CD8-positive, alpha-beta memory T cell (primary cell): ENCODE measurements at places on chromosomes 4 and X. TPM values are rescaled to one million over a fixed set of nuclear protein-coding genes. Genes with fewer than 3 reads are reported as not detected.

The SLC4A4 gene
- 1.2 TPM for total RNA-seq

- no peak for DNase-seq
These were observed 146.4 kb upstream of the DCAF8L1 start for GRCh38 chrX:28127662-28128061.

DNA sequence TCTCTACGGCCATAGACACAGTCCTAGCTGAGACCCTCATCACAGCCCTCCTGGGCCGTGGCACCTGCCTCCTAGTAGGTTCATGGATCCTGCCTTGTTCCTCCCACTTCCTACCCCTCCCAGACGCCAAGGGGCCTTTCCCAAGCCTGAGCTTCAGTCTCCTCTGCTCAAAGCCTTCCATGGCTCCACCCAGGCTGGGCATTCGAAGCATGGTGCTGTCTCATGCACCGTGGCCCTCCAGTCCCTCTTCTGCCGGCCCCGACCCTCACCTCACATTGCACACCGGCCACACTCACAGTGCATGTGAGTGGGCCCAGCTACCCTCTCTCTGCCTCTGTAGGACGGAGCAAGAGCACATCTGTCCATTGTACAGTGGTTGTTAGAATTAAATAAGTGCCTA is 21.7 kb upstream of the KIAA0232 start:
- DNase-seq: no peak

- no peak for DNase-seq
These were observed 51.5 kb downstream of the SLC9A7 start for GRCh38 chrX:46707274-46707965.

DNA sequence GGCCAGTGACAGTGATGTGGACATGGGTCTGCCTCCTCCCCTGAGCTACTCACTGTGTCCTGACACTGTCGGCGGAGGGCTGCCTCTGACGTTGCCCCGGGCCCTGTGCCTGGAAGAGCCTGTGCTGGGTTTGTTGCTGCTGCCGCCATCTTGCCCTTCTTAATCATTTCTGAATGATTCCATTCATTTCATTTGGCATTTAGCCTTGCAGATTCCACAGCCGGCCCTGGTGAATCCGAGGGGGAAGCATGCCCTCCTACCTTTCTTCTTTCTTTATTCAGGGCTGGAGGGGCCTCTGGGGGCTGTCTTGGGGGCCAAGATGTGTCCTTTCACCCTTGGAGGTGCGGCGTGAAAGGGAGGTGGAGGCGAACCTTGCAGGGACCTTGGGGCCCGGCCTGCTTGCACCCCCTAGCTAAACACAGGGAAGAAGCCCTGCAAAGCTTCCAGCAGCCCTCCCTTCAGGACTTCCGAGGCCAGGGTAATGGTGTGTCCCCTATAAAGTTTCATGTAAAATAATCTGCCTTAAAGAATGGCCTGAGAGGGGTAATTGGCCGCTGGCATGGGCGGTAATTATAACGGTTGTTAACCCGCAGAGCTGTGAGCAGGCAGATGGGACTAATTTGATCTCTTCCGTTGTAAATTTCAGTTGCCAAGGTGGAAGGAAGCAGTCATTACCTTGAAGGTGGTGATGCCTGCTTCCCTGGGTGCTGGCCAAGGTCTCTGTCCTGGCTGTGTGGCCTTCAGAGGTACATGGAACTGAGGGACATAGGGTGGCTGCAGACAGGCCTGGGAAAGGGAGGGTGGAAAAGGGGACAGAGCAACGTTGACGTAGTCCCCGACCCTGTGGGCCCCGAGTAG is 92.3 kb downstream of the PSAPL1 start:
- DNase-seq: no peak

The PCSK1N gene
- 2.3 TPM for total RNA-seq

GRCh38 chr4:2482693-2483092 is 13.8 kb downstream of the RNF4 start:
- no peak for DNase-seq

The SMARCA1 gene
- 0.11 TPM for total RNA-seq

GRCh38 chrX:20378233-20378920 is 111.7 kb upstream of the RPS6KA3 start:
- DNase-seq: no peak

DNA sequence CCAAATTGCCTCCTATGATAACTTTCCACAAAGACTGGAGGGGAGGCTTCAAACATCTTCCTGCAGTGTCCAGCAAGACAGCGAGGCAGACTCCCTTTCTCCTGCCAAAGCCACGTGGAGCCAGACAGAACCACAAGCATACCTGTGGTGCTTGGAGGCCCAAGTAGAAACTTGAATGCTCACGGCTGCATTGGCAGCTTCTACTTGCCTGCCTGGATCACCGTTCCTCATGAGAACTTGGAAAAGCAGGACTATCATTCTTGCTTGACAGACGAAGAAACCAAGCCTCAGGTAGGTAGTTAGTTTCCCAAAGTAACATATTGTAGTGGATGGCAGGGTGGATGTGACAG is 216.3 kb upstream of the SFRP2 start:
- no peak for DNase-seq

The KLHL13 gene
- 0.20 TPM for total RNA-seq

DNA sequence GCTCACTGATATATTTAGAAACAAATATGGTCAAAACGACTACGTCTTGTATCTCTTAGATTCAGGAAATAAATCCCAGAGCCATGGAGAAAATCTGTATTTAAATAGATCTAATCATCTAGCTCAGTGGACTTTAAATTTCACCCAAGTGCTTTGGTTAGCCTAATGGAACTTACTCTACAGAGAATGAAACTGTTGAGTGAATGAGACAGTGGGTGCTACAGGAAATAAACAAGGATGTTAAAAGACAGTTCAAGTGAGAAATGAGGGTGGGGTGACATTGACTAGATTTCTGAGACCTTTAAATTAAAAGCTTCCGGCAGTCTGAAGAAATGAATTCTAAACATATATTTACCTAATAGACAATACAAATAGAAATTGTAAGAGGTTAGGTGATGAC is 2197.0 kb downstream of the ARAP2 start:
- DNase-seq: no peak

GRCh38 chrX:79081895-79082512 is 62.5 kb upstream of the GPR174 start:
- no peak for DNase-seq

GRCh38 chr4:161359491-161359890 is 804.3 kb downstream of the FSTL5 start:
- no peak for DNase-seq

DNA sequence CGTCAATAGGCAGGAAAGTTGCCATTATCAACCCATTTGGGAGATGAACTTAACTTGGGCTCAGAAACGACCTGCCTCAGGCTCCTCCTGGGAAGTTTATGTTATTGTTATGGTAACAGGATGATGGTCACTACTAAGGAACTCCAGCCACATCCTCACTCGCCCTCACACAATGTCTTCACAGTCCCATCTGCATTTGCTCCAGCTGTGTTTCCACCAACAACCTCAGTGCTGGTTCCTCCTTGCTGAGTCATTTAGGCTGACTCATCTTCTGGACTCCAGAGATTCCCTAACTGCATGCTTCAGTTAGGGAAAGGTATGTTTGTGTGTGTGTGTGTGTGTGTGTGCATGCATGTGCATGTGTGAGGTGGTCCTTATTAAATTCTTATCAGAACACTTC is 293.4 kb upstream of the BOD1L1 start:
- no peak for DNase-seq

The FAM184B gene
- not detected for total RNA-seq

GRCh38 chrX:41066391-41066790 is 18.9 kb upstream of the USP9X start:
- no peak for DNase-seq

GRCh38 chrX:46407753-46408130 is 137.5 kb downstream of the ZNF674 start:
- DNase-seq: no peak

DNA sequence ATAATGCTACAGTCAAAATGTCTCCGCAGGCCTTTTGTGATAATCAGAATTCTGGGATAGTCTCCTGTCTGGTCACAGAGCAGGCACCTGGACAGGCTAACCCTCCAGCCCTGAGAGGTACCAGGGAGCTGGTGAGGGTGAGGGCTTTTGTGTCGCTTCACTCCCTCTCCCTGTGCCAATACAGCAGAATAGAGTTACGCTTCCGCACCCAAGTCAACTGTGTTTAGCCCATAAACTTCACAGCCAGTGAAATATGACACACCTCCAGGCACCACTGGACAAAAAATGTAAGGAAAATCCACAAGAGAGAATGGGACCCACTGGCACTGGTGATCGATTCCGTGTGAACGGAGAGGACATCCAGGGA is 1.3 kb downstream of the GAK start:
- no peak for DNase-seq

GRCh38 chrX:9693307-9694001 is 72.2 kb downstream of the GPR143 start:
- DNase-seq: no peak

GRCh38 chr4:150139297-150139865 is 61.1 kb downstream of the DCLK2 start:
- DNase-seq: no peak

DNA sequence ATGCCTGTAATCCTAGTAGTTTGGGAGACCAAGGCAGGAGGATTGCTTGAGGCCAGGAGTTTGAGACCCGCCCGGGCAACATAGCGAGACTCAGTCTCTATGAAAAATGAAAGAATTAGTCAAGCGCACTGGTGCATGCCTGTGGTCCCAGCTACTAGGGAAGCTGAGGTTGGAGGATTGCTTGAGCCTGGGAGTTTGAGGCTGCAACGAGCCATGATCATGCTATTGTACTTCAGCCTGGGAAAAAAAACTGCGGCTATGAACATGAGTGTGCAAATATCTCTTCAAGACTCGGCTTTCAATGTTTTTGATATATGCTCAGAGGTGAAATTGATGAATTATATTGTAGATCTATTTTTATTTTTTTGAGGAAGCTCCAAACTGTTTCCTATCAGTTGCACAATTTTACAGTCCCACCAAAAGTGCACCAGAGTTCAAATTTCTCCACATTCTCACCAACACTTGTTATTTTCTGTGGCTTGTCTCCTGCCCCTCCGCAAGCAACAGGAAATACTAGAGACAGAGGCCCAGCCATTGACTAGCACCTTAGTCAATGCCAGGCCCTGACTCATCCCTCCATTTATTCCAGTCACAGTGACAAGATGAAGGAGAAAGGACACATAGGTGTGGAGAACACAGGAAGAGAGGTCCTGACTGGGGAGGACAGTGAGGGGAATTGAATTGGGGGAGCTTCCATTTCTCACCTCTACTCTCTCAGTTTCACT is 33.1 kb upstream of the ZNF41 start:
- DNase-seq: no peak

GRCh38 chr4:7013175-7013574 is 30.0 kb upstream of the TADA2B start:
- no peak for DNase-seq

The PHOX2B gene
- total RNA-seq: not detected

DNA sequence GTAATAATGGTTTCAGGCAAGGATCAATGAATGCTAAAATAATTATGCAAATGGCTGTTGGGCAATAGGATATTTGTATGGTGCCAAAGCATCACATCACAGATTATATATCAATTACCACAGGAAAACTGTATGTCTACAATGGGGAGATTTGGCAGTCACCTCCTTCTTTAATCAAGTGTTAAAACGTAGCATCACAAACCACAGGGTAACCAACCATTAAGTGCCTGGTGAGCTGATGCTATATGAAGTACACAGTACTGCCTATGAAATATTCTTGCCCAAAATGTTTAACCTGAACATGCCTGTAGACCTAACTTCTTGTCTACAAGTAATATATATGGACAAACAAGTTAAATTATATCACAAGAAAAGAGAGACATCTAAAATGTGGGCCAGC is 25.3 kb downstream of the MECP2 start:
- no peak for DNase-seq

GRCh38 chrX:109270580-109271484 is 211.1 kb downstream of the GUCY2F start:
- no peak for DNase-seq

DNA sequence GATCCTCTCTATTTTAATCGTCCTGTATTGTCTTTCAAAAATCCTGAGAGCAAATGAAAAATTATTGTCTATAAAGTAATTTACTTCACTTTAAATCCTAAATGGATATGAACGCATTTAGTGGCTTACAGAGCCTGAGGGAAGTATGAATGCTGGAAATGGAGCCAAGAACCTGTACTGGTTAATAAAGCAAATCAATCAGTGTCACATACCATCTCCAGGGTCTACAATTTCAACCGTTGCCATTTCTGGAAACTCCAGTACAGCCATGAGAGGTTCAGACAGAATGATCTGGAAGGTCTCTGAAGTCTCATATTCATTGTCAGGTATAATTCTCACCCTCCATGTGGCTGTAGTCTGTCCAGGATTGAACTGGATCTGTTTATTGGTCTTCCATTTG is 76.6 kb downstream of the FREM3 start:
- DNase-seq: no peak

DNA sequence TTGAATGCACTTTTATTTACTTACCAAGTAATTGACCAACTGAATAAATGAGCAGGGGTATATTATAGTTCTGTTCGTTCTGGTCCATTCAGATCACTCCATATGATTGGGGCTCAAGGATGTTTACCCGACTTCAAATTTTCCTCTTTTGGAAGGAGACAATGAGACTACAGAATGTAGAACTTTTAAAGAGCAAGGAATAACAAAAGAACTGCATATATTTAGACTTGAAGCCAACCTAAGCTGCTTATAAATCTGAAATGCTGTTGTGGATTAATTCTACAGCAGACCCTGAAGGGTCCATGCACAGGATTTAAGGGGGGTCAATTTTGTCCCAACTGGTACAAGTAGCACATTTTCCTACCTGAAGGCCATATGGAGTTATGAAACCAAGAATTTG is 610.8 kb downstream of the RAB28 start:
- DNase-seq: no peak
